Ovary (tissue), 10 donors: ENCODE measurements at places on chromosomes 1 and 21. TPM values are rescaled to one million over a fixed set of nuclear protein-coding genes. Genes with fewer than 3 reads are reported as not detected.

Gene RNF186
- 0.36 TPM for total RNA-seq

DNA sequence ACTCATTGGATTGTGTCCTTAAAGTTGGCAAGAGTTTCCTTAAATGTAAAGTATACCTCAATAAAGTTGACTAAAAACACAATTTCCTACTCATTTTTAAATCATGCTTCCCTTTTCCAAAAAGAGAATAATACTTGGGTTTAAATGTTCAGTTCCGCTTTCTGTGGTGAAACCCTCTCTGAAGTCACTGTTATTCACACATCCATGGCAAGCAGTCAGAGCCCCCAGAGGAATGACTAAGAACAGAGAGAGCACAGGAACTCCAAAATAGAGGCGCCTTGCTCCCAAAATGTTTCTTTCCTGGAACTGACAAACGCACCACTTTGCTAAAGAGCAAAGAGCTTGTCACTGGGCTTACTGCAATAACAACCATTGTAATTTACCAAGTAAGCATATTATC, 142.5 kb downstream of the TIAM1 start:
- peak; percentile 29 for DNase-seq
- H3K27me3 ChIP-seq, result no peaks in the 10 kb centered on the region
- no peaks in the 10 kb centered on the region for H3K4me1 ChIP-seq
- no peaks in the 10 kb centered on the region for H3K36me3 ChIP-seq
- H3K4me3 ChIP-seq, result no peak overlapping the region

DNA sequence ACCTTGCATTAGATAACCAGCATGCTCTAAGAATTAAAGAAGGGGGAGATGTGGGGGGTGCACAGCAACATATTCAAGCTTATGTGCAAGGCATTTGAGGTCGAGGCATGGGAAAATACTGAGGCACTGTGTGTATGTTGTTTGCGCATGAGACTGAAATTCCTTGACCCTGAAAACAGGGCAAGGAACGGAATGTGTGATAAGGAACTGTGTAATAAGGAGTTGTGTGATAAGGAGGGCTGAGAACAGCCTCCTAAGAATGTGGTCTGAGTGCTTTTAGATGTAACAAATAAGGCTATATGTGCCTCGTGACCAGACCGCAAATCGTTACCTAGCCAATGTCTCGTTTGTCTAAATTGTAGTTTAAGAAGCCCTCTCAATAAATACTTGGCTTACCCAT, 26.5 kb upstream of the ITLN1 start:
- DNase-seq, result no peak
- peak overlapping the region; percentile 4 for H3K27ac ChIP-seq
- no peak overlapping the region for H3K4me3 ChIP-seq
- no peaks in the 10 kb centered on the region for H3K27me3 ChIP-seq

DNA sequence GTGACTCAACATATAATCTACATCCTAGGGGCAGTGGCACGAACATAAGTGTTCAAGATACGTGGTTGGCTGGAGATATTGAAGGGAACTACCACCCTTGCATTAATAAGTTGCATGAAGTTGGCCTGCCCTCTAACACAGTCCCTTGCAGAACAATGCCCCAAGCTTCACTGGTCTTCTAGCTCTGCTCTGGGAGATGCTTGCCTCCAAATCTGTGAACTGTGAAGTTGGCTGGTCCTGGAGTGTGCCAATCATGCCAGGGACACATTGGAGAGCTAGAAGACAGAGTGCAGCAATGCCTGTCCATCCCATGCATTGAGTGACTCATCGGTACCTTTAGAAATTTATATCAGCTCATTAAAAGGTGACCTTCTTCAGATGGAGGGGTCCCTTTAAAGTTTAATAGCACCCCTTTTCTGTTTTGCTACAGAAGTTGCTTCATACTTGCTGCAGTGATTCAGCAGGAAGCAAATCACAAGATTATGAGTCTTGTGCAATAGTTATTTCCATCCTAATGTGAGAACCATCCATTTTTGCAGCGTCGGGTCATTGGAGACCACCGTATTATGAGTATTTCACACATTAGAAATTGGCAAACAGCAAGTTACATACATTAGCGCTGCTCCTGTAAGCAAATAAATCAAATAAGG, 55.2 kb upstream of the KAZN start:
- H3K27ac ChIP-seq, result no peak overlapping the region
- no peaks in the 10 kb centered on the region for H3K27me3 ChIP-seq
- no peaks in the 10 kb centered on the region for H3K4me1 ChIP-seq
- no peaks in the 10 kb centered on the region for H3K36me3 ChIP-seq
- DNase-seq, result no peak
- H3K4me3 ChIP-seq, result no peak overlapping the region

DNA sequence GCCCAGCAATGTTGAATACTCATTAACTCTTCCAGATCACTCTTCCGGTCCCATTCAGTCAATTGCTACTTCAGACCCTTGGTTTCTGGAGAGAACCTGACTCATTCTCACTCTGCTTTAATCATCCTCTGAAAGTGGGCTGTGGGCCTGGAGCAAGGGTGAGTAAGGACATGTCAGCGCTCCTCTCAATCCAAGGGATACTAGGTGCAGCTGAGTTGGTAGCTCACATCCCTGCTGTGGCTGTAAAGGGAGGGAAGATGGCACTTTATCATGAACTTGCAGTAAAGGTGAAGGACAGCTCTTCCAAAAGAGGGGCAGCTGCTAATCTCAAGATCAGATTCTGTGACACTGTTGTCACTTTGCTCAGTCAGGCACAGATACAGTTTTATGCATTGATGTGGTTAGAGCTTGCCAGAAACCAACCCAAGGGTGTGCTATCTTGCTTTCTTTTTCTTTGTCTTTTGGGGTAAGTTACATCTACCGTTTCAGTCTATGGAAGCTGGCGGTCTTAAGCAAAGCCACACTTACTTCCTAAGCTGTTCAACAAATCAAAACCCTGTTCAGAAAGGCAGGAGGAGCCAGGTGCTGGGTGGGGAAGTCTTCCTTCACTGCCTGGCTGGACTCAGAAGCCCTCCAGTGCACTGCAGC, 26.5 kb upstream of the NTPCR start:
- H3K27ac ChIP-seq, result no peak overlapping the region
- DNase-seq, result no peak
- no peaks in the 10 kb centered on the region for H3K4me1 ChIP-seq
- no peak overlapping the region for H3K4me3 ChIP-seq
- no peaks in the 10 kb centered on the region for H3K27me3 ChIP-seq

- H3K4me1 ChIP-seq, result no peaks in the 10 kb centered on the region
- H3K27ac ChIP-seq, result no peak overlapping the region
- DNase-seq, result no peak
- no peak overlapping the region for H3K4me3 ChIP-seq
- H3K27me3 ChIP-seq, result no peaks in the 10 kb centered on the region
- H3K36me3 ChIP-seq, result no peaks in the 10 kb centered on the region
These were observed 90.8 kb upstream of the USP25 start for GRCh38 chr21:15638856-15639549.

GRCh38 chr1:97050506-97050905, 328.9 kb downstream of the PTBP2 start:
- no peaks in the 10 kb centered on the region for H3K36me3 ChIP-seq
- H3K27ac ChIP-seq, result no peak overlapping the region
- H3K4me3 ChIP-seq, result no peak overlapping the region
- no peaks in the 10 kb centered on the region for H3K27me3 ChIP-seq
- H3K4me1 ChIP-seq, result no peaks in the 10 kb centered on the region

- H3K27ac ChIP-seq, result no peak overlapping the region
- H3K27me3 ChIP-seq, result no peaks in the 10 kb centered on the region
- no peak for DNase-seq
- H3K4me3 ChIP-seq, result no peak overlapping the region
- no peaks in the 10 kb centered on the region for H3K4me1 ChIP-seq
- no peaks in the 10 kb centered on the region for H3K36me3 ChIP-seq
These were observed 35.9 kb upstream of the ARHGEF16 start for GRCh38 chr1:3418600-3418999.

DNA sequence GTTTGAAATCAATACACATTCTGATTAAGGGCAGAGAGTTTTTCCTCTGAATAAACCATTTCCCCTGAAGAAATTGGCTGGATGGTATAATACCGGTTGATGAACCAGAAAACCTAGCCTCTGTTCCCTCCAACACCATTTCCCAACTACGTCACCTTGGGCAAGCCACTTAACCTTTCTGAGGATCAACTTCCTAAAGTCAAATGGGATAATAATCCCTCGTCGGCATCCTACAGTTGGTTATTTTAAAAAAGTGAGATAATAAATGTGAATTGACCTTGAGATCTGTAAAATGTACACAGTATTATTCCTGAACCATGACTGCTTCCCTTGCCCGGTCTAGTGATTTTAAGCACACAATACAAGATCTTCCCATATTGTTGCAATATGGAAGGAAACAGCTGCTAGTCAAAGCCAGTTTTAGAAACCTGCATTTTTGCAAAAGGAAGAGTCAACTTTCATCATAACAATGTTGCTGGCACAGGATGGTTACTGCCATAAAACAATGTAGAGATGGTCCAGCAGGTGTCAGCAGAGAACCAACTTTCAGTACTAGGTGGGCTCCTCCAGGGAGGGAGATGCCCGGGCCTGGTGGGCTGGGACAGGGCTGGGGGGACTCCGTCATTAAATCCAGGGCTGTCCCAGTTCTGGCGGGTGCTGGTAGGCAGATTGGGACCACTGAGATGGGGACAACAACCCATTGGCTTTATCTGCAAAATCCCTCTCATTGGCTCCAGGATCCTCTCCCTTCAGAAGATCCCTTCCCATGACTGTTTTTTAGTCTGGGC, 5.2 kb upstream of the HLX start:
- no peak overlapping the region for H3K27ac ChIP-seq
- no peaks in the 10 kb centered on the region for H3K36me3 ChIP-seq
- H3K27me3 ChIP-seq, result no peaks in the 10 kb centered on the region
- no peak overlapping the region for H3K4me3 ChIP-seq

- no peaks in the 10 kb centered on the region for H3K36me3 ChIP-seq
- H3K4me1 ChIP-seq, result peaks cover 6% of the 10 kb centered on the region
- no peaks in the 10 kb centered on the region for H3K27me3 ChIP-seq
- no peak overlapping the region for H3K4me3 ChIP-seq
- DNase-seq, result no peak
These were observed 13.7 kb upstream of the SLC44A3 start for GRCh38 chr1:94806441-94806871.

DNA sequence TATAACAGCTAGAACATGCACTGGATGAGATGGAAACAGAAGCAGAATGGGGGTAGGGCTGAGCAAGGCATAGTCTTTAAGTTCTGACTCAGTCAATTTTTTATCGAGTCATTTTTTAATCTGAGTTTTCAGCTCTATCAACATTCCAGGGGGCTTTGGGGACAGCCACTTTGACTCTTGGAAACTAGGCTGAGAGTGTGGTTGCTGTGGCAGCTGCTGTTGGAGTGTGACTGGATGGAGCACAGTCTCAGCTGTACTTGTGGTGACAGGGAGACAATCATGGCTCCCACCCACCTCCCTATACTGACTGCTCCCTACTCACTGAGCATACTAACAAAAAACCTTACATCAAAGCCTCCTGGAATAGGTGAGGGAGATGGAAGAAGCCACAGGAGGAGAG, 25.0 kb downstream of the GJA5 start:
- no peaks in the 10 kb centered on the region for H3K4me1 ChIP-seq
- no peak overlapping the region for H3K27ac ChIP-seq
- H3K27me3 ChIP-seq, result no peaks in the 10 kb centered on the region
- no peaks in the 10 kb centered on the region for H3K36me3 ChIP-seq

- no peaks in the 10 kb centered on the region for H3K4me1 ChIP-seq
- H3K36me3 ChIP-seq, result no peaks in the 10 kb centered on the region
- no peak for DNase-seq
- H3K4me3 ChIP-seq, result no peak overlapping the region
- no peak overlapping the region for H3K27ac ChIP-seq
These were observed 58.7 kb upstream of the KIAA1614 start for GRCh38 chr1:180854001-180854400.

GRCh38 chr1:169119405-169119804, 12.9 kb downstream of the ATP1B1 start:
- no peak overlapping the region for H3K27ac ChIP-seq
- no peaks in the 10 kb centered on the region for H3K27me3 ChIP-seq
- no peaks in the 10 kb centered on the region for H3K4me1 ChIP-seq
- H3K36me3 ChIP-seq, result no peaks in the 10 kb centered on the region
- no peak overlapping the region for H3K4me3 ChIP-seq

GRCh38 chr1:7281821-7282220, 489.3 kb upstream of the VAMP3 start:
- peak; percentile 43 for DNase-seq
- H3K4me3 ChIP-seq, result no peak overlapping the region
- peaks cover 3% of the 10 kb centered on the region for H3K4me1 ChIP-seq
- H3K36me3 ChIP-seq, result no peaks in the 10 kb centered on the region

DNA sequence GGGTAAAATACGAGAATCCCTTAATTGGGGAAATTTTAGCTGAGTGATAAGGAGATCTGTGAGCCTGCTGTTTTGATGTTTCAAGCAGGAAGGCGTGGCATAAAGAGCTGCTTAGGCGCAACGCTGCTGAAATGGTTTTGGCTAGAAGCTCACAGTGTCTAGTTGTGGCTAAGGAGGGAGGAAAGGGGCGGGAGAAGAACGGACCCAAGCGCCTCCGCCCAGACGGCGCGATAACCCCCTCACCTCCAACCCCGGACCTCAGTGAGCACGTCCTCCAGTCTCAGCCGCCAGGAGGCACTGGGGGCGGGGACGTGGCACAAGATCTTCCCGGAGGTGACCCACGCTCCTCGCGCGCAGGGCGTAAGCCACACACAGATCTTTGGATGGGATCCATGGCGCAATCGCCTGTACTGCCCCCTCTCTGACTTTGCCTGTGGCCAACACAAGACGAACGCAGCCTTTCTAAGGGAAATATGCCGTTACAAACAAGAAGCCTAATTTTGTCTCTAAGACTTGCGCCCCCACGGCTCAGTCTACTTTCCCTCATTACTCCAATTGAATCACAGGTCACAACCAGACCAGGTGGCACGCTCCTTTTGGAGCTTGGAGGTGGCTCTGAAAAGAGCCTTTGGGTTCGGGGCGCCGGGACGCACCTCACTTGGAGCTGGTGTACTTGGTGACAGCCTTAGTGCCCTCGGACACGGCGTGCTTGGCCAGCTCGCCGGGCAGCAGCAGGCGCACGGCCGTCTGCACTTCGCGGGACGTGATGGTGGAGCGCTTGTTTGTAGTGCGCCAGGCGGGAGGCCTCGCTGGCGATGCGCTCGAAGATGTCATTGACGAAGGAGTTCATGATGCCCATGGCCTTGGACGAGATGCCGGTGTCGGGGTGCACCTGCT, 23.4 kb upstream of the RNF187 start:
- H3K4me3 ChIP-seq, result no peak overlapping the region
- no peak overlapping the region for H3K27ac ChIP-seq
- H3K4me1 ChIP-seq, result peaks cover 2% of the 10 kb centered on the region
- H3K27me3 ChIP-seq, result peaks cover 7% of the 10 kb centered on the region
- peak; percentile 51 for DNase-seq

DNA sequence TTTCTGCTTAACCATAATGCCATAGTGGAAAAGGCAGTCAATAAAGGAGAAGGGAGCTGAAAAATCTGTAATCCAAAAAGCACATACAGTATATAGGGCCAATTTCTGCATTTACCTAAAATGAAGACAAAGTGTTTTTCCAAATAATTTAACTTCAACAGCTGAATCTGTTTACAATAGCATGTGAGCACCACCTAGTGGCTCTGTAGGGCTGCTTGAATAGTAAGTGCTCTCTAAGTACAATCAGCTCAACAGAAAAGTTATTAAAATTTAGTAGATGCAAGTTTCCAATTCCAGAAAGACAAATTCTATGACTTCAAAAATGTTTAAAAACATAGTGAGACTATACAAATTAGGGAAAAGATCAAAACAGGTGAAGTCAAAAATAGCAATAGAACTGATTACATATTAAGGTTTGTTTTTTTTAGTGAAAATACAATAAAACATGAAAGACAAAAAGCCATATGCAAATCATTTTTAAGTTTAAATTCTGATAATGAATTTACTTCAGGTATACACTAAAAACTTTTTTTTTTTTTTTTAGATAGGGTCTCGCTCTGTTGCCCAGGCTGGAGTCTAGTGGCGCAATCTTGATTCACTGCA, 220.0 kb downstream of the SETD4 start:
- DNase-seq, result peak; percentile 52
- no peak overlapping the region for H3K27ac ChIP-seq
- H3K36me3 ChIP-seq, result no peaks in the 10 kb centered on the region
